Tibial artery (tissue), 4 donors: ENCODE measurements at places on chromosomes 2 and 18.

DNA sequence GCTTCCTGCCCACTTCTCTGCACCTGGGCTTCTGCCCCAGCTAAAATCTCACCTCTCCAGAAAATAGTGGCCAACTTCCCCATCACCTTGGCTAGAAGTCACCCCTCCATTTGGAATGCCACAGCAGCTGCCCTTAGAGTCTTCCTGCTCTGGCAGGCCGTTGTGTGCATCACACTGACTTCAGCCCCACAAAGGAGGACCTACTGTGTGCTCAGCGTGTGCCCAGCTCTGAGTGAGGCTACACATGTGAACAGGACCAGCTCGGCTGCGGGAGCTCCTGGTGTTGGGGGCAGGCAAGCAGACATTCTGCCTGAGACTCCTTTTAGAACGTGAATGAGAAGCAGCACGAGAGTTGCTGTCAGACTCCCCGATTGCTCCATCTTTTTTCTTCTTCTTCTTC is 78.7 kb downstream of the AGAP1 start:
- no peaks in the 10 kb centered on the region for H3K4me1 ChIP-seq
- no peak overlapping the region for H3K4me3 ChIP-seq
- no peaks in the 10 kb centered on the region for H3K36me3 ChIP-seq
- no peak overlapping the region for H3K27ac ChIP-seq
- no peaks in the 10 kb centered on the region for H3K27me3 ChIP-seq

DNA sequence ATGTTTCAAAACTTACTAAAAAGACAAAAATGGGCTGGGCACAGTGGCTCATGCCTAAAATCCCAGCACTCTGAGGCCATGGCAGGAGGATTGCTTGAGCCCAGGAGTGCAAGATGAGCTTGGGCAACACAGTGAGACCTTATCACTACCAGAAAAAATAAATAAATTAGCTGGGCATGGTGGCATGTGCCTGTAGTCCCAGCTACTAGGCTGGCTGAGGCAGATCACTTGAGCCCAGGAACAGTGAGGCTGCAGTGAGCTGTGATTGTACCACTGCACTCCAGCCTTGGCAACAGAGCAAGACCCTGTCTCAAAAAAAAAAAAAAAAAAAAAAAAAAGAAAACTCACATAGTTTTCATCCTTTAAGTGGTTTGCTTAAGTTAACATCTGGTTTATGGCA is 6.4 kb downstream of the TSPYL6 start:
- no peaks in the 10 kb centered on the region for H3K27me3 ChIP-seq
- H3K4me1 ChIP-seq = no peaks in the 10 kb centered on the region
- no peak for DNase-seq
- H3K27ac ChIP-seq = no peak overlapping the region
- H3K36me3 ChIP-seq = no peaks in the 10 kb centered on the region

- no peak overlapping the region for H3K27ac ChIP-seq
- H3K27me3 ChIP-seq = no peaks in the 10 kb centered on the region
- H3K4me1 ChIP-seq = no peaks in the 10 kb centered on the region
- no peak overlapping the region for H3K4me3 ChIP-seq
- no peak for DNase-seq
Observed at GRCh38 chr2:88027697-88028389, 11.5 kb upstream of the RNU2-63P start.

DNA sequence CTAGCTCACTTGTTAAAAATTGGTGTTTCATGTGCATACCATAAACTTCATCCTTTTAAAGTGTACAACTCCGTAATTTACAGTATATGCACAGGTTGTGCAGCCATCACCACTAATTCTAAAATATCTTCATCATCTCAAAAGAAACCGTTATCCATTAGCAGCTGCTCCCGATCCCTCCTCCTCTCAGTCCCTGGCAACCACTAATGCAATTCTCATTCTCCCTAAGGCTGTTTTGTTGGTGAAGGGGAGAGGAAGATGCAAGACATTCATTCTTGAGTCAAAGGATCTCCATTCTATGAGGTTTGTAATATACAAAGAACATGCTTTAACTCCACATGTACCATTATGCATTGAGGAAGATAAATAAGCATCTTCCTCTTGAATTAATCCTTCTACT is 48.6 kb downstream of the RNU4ATAC start:
- H3K27ac ChIP-seq = no peak overlapping the region
- peaks cover 6% of the 10 kb centered on the region for H3K4me1 ChIP-seq
- no peak overlapping the region for H3K4me3 ChIP-seq
- no peaks in the 10 kb centered on the region for H3K27me3 ChIP-seq

DNA sequence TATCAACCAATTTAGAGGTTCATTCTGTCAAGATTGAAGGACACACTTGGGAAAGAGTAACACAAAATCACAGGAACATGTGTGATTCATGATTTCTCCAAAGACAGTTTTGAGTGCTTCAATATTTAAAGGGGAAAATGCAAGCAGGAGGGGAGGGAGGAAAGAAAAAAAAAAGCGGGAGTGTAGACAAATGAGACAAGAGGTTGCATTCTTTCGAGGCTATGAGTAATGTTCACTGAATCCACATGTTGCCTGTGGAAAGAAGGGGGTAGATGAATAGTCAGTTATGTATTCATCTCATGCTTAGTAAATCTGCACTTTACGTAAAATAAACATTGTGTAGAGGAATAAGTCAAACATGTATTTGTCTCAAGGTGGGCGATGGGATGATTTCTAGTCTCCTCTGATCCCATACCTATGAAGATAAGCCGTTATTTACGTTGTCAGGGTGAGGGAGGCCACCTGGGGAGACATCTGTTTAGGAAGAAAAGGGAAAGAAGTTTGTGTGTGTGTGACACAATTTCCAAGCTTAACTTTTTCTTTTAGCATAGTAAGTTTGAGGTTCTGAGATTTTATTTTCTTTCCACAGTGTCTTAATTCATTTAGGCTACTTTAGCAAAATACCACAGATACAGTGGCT is 211.0 kb upstream of the ZC3H15 start:
- H3K4me3 ChIP-seq = no peak overlapping the region
- H3K36me3 ChIP-seq = no peaks in the 10 kb centered on the region
- no peak overlapping the region for H3K27ac ChIP-seq
- H3K4me1 ChIP-seq = no peaks in the 10 kb centered on the region

- no peaks in the 10 kb centered on the region for H3K27me3 ChIP-seq
- no peak overlapping the region for H3K4me3 ChIP-seq
- no peaks in the 10 kb centered on the region for H3K4me1 ChIP-seq
Observed at GRCh38 chr2:43186321-43186678, 40.1 kb downstream of the ZFP36L2 start.

DNA sequence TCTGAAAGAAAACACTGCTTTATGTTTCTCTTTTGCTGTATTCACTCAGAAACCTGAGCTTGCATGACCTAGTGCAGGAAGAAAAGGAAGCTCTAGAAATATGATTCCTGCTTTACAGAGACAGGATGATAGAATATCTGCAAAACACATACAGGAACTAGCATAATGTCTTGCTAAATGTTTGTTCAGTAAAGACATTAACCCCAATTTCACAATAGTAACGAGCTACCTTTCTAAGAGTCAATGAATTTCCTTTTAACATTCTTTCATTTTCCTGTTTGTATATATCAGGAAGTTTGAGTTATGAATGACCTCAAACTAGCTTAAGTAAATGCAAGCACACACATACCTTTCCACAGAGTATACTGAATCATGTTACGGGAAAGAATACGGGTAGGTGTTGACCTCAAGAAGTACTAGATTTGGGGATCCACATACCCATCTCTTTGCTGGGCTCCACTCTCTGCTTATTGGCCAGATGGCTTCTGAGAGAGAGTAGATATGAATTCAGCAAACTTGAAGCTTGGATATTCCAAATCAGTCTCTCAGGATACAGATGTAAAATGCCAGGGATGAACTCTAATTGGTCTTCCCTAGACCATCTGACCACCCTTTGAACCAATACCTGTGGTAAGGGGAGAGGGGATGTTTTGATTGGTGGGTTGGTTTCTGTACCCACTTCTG is 18.2 kb upstream of the ACSL3 start:
- H3K27ac ChIP-seq = no peak overlapping the region
- H3K36me3 ChIP-seq = no peaks in the 10 kb centered on the region
- no peak for DNase-seq
- H3K4me1 ChIP-seq = no peaks in the 10 kb centered on the region
- no peak overlapping the region for H3K4me3 ChIP-seq
- H3K27me3 ChIP-seq = no peaks in the 10 kb centered on the region

GRCh38 chr18:78972930-78973331 is 6.7 kb upstream of the SALL3 start:
- no peaks in the 10 kb centered on the region for H3K36me3 ChIP-seq
- no peak overlapping the region for H3K4me3 ChIP-seq
- H3K27ac ChIP-seq = no peak overlapping the region
- H3K27me3 ChIP-seq = peaks cover 71% of the 10 kb centered on the region
